ENCODE measurements at places on chromosomes 6 and 20.

- DNase-seq = no peak
- H3K27me3 ChIP-seq = no peaks in the 10 kb centered on the region
- peak overlapping the region; percentile 100 for H3K4me3 ChIP-seq
- no peaks in the 10 kb centered on the region for H3K36me3 ChIP-seq
- H3K27ac ChIP-seq = peak overlapping the region; percentile 39
These were observed 423 bp downstream of the PACRG start for GRCh38 chr6:162728197-162728596.

- H3K4me1 ChIP-seq = no peaks in the 10 kb centered on the region
- no peak overlapping the region for H3K27ac ChIP-seq
- H3K27me3 ChIP-seq = no peaks in the 10 kb centered on the region
- DNase-seq = no peak
- H3K4me3 ChIP-seq = no peak overlapping the region
These were observed 58.8 kb upstream of the UNC93A start for GRCh38 chr6:167232356-167232755.

GRCh38 chr6:52507557-52508260 lies 69.2 kb downstream of the TRAM2 start:
- H3K27me3 ChIP-seq = no peaks in the 10 kb centered on the region
- no peak overlapping the region for H3K4me3 ChIP-seq
- peak overlapping the region; percentile 86 for H3K27ac ChIP-seq
- H3K36me3 ChIP-seq = peaks cover 25% of the 10 kb centered on the region
- peaks cover 29% of the 10 kb centered on the region for H3K4me1 ChIP-seq

GRCh38 chr6:23414051-23414445 lies 712.0 kb upstream of the NRSN1 start:
- H3K27me3 ChIP-seq = no peaks in the 10 kb centered on the region
- H3K27ac ChIP-seq = no peak overlapping the region
- no peak overlapping the region for H3K4me3 ChIP-seq
- H3K36me3 ChIP-seq = no peaks in the 10 kb centered on the region
- no peak for DNase-seq

DNA sequence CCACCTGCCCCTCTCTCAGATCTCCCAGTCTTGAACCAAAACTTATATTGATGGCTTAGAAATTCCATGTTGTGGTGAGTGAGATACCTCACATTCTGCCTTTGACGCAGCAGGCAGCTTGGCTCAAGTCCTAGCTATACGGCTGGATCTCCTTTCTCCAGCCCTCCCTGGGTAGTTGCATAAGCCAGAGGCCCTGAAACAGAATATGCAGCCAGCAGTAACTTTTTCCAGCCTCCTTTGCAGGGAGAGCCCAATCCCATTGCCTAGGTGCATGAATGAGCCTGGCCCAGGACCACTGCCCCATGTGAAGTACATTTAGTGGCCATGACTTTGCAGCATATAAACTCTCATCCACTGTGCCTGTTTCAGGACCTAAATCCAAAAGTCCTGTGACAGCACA lies 202.2 kb upstream of the CDYL start:
- DNase-seq = no peak
- no peak overlapping the region for H3K27ac ChIP-seq
- no peaks in the 10 kb centered on the region for H3K27me3 ChIP-seq
- no peak overlapping the region for H3K4me3 ChIP-seq
- H3K4me1 ChIP-seq = no peaks in the 10 kb centered on the region
- H3K36me3 ChIP-seq = no peaks in the 10 kb centered on the region

DNA sequence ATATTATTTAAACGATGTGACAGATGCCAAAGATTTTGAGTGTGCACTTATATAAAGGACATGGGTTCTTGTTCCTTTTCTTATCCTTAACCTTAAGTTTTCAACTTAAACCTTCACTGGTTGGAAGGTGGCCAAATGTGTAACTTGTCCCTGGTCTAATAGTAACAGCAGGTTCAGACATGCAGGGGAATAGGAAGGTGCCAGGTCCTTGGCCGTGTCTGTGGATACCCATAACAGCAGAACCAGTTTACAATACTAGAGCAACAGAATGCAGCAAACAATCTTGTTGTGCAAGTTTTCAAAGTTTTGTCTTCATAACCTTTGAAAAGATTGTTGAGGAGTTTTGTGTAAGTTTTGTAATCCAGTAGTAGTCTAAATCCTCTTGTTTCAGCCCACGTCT lies 4.4 kb downstream of the MYB start:
- H3K4me1 ChIP-seq = peaks cover 18% of the 10 kb centered on the region
- H3K27me3 ChIP-seq = peaks cover 8% of the 10 kb centered on the region
- DNase-seq = no peak
- no peak overlapping the region for H3K4me3 ChIP-seq
- no peak overlapping the region for H3K27ac ChIP-seq

DNA sequence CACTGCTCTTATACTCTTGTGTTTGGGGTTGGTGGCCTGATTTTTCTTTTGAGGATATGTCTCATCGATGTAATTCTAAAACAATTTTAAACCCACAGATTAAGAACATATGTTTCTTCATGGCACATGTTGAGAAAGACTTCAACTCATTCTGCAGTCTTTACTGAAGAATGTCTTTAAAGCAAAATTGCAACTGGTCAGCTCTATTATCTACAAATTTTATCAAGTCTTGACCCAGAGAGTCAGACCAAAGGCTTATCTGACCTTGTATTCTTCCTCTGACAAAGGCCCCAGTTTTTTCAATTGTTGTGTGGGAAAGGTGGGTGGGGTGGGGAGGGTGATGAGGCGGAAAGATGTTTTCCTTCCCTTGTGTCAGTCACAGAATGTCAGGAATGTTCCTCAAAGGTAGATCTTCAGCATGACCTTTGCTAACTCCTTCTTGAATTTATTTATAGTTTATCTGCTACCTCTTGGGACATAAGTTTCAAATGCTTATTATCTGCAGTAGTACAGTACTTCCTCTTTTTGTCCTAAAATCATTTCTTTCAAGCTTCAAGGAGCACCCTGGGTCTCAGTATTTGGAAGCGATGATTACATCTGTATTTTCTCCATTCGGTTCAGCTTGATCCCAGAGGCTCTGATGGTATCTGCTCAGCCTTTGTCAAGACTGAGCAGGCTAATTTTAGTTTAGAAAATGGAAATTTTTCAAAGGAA lies 63.2 kb upstream of the TIAM2 start:
- DNase-seq = no peak
- H3K4me3 ChIP-seq = no peak overlapping the region
- no peaks in the 10 kb centered on the region for H3K27me3 ChIP-seq
- H3K4me1 ChIP-seq = no peaks in the 10 kb centered on the region
- H3K36me3 ChIP-seq = no peaks in the 10 kb centered on the region

DNA sequence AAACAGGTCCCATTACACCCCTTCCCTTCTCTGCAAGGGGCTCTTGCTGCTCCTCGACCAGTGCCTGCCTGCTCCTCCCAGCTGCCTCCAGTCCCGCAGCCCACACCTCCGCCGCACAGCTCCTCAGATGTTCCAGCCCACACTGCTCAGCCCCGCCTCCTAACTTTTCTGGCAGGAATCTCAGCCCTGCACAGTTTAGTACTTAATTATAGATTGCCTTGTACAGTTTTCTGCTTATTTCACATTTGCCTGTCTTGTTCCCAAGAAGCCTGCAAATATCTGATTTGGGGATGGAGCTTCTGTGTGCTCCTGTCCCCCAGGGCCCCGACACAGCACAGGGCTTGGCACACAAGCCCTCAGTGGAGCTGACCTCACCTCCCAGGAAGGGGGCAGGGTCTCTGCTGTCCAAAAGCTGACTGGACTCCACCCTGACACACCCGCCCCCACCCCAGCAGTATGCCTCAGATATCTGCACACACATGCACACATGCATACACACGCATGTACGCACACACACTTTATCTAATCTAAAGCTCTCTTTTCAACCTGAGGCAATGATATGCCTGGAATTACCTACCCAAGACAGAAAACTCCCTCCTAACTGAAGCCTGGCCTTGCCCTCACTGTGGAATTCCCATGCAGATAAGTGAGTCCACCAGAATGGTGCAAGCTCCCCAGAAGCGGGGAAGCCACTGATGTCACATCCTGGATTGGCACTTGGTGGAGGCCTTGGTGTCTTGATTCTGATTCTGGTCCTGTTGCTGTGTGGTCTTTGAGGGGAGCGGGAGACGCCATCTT lies 1.2 kb upstream of the PNPLA1 start:
- H3K4me3 ChIP-seq = no peak overlapping the region
- no peak for DNase-seq
- H3K36me3 ChIP-seq = no peaks in the 10 kb centered on the region
- no peaks in the 10 kb centered on the region for H3K4me1 ChIP-seq
- no peaks in the 10 kb centered on the region for H3K27me3 ChIP-seq

DNA sequence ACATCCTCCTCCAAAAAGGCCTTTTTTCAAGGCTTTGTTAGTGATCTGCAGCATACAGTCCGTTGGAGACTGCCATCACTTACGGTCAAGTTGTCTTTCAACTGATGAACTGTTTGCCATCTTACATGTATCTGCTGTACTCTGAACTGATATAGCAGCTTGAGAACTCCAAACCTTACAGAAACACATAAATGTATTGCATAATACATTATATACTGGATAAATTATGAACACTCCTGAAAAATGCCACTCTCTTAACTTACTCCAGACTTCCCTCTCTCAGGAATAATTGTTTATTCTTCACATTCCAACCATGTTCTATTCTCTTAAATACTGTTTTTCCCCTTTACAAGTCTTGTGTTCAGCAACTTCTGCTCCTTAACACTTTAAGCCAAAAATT lies 14.6 kb upstream of the RHAG start:
- H3K4me1 ChIP-seq = no peaks in the 10 kb centered on the region
- no peaks in the 10 kb centered on the region for H3K27me3 ChIP-seq
- no peak for DNase-seq
- H3K4me3 ChIP-seq = no peak overlapping the region
- H3K27ac ChIP-seq = no peak overlapping the region
- no peaks in the 10 kb centered on the region for H3K36me3 ChIP-seq
